Stimulated activated CD8-positive, alpha-beta memory T cell treated with anti-CD3 and anti-CD28 coated beads, Interleukin-2, amount 100 ng/mL, for 1 hour (primary cell): ENCODE measurements at places on chromosomes 7 and 10.

GRCh38 chr10:28127881-28128280 is 129.0 kb upstream of the ODAD2 start:
- DNase-seq: no peak

DNA sequence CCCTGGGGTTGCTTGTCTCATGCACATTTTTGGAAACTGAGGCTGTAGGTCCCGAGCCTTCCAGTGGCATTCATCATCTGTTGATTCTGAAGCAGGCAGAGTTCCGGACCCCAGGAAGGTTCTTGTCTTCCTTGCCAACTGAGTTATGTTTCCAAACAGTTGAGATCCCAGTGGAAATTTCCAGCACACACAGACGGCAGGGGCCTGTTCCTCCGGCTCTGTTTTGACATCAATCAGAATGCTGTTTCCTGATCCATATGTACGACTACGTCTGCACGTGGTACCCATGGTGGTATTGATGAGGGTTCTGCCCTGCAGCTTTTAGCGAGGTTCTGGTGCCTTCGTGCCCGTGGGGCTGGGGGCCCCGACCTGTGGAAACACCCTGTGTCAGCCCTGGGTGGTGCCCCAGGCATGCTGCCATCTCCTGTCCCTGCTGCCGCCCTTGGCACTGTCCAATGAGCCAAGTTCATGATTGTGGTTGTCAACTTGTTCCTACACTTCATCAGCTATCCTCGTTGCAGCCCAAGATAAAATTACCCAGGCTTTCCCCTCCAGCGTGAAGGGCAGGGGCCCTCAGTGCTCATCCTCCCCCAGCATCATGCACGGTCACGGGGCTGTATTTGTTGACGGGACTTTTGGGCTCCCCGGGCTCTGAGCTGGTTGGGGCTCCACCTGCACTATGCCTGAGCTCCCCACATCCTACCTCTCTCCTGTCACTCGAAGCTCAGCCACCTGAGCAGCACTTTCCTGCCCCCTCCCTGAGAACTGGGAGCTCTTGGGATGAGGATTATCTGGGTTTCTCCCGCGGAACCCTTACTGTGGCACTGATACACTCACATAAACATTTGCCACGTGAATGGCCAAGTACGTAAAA is 7.8 kb upstream of the DPYSL4 start:
- no peak for DNase-seq

GRCh38 chr7:113657603-113658002 is 261.2 kb downstream of the PPP1R3A start:
- no peak for DNase-seq

DNA sequence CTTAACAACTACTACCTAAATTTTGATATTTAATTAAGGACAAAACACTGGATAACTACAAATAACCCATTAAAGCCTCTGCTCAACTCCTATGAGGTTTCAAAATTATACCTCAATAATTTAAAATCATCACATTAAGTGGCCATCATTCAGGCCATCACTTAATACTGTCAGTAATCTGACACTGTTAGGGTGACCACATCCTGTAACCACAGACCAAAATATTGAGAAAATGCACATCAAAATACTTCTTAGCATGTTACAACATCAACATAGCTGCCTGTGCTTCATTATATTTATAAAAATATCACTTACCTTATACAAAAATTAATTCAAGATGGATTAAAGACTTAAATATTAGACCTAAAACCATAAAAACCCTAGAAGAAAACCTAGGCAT is 23.3 kb downstream of the SEM1 start:
- no peak for DNase-seq

DNA sequence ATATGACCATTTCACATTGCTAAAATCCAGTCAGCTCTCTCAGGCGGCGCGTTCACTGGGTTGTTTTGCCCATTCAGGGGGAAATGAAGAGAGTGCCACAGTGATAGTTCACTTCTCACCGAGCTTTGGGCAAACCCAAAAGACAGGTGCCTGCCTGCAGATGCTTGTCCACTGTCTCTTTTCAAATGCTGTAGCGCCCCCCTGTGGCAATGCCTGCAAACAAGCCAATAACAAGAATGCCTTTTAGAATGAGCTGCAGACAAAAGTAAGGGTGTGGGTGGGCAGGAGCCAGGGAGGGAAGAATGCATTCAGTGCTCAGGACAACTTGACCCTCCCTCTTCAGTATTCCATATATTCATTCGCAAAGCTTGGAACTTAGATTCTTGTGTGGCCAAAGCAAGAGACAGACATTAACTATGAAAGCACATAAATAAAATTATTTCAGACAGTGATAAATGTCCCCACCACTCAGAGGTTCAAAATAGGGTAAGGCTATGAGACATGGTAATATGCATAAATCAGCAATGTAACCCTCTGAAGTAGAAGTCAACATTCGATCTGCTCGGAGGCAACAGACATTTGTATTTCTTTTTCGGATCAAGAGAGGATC is 86.9 kb downstream of the JAZF1 start:
- DNase-seq: peak; percentile 15

- DNase-seq: no peak
Measured at GRCh38 chr10:43272030-43272429, 5.2 kb upstream of the RASGEF1A start.

GRCh38 chr10:50422259-50422658 is 170.9 kb upstream of the ASAH2 start:
- no peak for DNase-seq

DNA sequence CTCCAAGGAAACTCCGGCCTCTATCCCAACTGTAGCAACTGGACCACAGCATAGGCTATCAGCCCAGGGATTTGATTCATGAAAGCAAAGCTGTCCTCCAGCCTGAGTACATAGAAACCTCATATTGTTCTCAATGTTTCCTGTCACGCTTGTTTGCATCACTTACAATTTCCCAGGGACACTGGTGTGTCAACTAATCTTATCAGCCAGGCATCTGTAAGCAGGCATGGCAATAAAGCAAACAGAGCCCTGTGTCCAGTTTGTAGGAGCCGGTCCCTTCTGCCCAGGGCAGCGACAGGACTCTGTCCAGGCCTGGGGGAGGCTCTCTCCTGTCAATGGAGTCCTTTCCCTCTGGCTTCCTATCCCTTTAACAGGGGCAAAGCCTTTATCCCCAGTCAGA is 23.0 kb upstream of the CDHR3 start:
- DNase-seq: no peak

- no peak for DNase-seq
Measured at GRCh38 chr7:28903730-28904577, 54.2 kb downstream of the TRIL start.

DNA sequence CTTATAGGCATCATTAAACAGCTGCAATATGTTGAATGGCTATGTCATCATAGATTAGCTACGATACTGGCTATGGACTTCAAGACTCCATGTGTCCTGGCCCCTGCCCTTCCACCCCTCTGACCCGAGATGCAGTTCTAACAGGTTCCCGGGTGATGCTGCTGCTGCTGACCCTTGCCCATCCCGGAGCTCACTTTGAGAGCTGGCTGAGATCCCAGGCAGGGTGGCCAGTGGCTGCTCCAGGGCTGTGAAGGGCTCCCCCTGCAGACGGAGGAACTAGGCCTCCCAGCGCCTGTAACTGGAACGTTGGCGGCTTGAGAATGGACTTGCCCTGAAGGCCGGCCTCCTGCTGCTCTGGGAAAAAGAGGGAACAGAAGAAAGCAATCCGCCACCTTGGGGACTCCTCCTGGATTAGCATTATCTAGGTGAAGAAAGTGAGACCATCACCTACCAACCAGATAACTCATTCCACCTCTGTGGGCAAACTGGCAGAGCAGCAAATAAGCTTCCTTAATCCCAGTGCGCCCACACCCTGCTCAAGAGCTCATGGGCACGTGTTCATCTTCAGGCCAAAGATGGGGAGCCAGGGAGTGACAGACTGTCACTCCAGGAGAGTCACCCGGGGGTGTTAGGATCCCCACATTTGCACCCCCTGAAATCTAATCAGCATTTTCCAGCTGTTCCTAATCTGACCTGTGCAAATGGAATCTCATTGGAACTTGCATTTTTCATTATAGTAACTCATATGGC is 56.8 kb downstream of the PARP12 start:
- no peak for DNase-seq

DNA sequence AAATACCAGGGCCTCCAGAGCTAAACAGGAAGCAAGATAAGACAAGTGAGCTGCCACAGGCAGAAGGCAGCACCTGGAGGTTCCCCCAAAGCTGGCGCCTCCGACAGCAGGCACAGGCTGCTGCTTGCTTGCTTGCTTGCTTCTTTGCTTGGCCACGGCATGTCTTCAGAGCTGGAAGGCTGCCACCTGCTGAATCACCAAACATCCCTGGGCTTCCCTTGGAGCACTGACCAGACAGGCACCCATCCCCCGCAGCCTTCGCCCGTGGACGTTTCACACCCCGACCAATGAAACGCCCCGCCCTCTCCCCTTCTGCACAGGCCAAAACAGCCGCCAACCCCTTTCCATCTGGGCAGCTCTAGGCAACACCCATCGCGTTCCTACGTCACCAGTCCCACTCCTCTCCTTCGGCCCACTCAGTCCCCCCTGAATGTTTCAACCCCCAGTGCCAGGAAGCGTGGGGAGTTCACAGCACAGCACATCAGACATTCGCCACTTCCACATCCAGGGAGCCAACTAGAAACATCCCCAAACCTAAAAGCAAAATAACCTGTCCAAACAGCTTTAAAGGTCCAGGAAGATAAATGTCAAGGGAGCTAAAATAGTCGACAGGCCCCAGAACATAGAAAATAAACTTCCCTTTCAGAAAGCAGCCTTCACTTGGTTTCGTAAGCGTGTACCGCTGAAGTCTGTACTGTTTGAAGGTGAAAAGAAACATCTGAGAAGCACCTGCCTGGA is 1.6 kb downstream of the SGMS1 start:
- DNase-seq: peak; percentile 36

DNA sequence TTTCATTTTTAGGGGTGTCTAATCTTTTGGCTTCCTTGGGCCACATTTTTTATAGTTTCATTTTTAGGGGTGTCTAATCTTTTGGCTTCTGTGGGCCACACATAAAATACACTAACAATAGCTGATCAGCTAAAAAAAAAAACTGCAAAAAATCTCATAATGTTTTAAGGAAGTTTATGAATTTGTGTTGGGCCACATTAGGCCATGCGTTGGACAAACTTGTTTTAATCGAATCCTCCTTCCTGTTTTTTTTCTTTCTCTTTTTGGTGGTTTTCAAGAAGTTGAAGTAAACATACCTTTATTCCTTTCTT is 37.4 kb downstream of the ZNRF2 start:
- DNase-seq: no peak

DNA sequence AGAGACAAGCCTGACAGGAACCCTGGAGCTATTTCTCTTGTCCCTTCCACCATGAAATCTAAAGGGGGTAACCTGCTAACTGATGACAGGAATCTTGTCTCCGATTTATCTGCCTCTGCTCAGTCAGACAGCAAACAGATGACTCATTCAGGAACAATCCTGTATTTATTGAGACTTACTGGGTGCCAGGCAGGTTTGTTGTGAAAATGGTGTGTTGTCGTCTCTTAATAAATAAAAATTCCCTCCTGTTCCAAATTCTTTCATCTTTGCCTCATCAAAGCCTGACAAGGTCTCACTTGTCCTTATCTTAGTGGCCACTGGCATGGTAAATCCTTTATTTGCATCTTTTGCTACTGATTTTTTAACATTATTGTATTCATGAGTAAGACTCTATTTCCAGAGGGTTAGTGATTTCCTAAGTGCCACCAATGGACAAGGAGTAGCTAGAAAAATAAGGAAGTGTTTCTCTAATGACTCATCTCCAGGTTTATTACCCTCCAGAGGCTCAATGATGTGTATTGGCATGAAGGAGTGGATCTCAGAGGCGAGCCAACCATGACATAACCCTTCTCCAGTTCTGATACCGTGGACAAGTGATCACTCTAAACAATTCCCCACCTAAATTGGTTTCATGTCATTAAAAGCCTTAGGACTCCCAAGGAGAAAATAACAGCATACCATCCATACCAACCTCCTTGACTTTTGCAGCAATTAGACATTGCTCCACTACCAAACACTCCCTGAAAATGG is 724.0 kb downstream of the GRID1 start:
- no peak for DNase-seq

DNA sequence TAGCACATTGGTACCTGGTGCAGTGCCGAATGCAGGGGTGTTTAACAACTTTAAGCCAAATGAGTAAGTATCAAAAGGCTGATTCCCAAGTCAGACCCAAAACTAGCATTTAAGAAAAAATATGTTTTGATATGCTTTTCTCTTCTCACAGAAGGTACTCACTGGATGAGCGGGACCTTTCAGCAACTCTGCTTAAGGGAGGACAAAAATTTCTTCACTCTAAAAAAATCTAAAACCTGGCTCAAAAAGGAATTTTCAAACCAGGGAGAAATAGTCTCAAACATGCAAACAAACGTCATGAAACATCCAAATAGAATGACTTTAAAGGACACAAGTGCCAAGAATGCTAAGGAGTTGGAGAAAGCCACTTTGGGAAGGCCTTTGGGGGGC is 962.1 kb downstream of the KCNMA1 start:
- no peak for DNase-seq

- no peak for DNase-seq
Measured at GRCh38 chr10:125284875-125285597, 124.7 kb upstream of the CTBP2 start.
